ENCODE measurements at places on chromosomes 2 and 18. TPM values are rescaled to one million over a fixed set of nuclear protein-coding genes. Genes with fewer than 3 reads are reported as not detected.

CDH2 gene
- total RNA-seq: not detected

GRCh38 chr2:8248623-8248957, 433.3 kb upstream of the ID2 start:
- H3K27me3 ChIP-seq: no peaks in the 10 kb centered on the region
- H3K27ac ChIP-seq: no peak overlapping the region
- H3K36me3 ChIP-seq: no peaks in the 10 kb centered on the region
- DNase-seq: no peak
- no peak overlapping the region for H3K4me3 ChIP-seq

GRCh38 chr2:105468582-105469042, 69.8 kb upstream of the FHL2 start:
- no peaks in the 10 kb centered on the region for H3K4me1 ChIP-seq
- no peaks in the 10 kb centered on the region for H3K36me3 ChIP-seq
- H3K27me3 ChIP-seq: no peaks in the 10 kb centered on the region
- no peak overlapping the region for H3K4me3 ChIP-seq
- H3K27ac ChIP-seq: no peak overlapping the region

C2orf81 gene
- total RNA-seq: 5.3 TPM

GRCh38 chr2:215535741-215536140, 99.9 kb upstream of the FN1 start:
- H3K4me3 ChIP-seq: no peak overlapping the region
- no peaks in the 10 kb centered on the region for H3K36me3 ChIP-seq
- DNase-seq: no peak
- no peaks in the 10 kb centered on the region for H3K4me1 ChIP-seq
- H3K27me3 ChIP-seq: no peaks in the 10 kb centered on the region
- H3K27ac ChIP-seq: no peak overlapping the region

DNA sequence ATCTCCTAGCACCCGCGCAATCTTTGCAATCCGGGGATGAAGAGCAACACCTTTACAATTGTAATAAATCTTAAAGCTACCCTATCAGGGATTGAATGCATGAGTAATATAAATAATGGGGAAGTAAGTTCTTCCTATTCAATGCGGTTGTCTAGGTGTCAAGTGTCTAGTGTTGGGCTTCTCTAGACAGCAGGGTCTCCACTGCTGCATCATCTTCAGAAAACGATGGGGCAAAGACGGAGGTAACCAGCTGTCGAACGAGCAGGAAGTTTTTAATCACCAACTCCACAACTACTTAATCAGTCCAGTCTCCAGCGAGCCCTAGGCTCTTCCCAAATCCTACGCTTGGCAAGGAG, 573 bp downstream of the STAM2 start:
- peaks cover 36% of the 10 kb centered on the region for H3K4me1 ChIP-seq
- no peaks in the 10 kb centered on the region for H3K36me3 ChIP-seq
- no peaks in the 10 kb centered on the region for H3K27me3 ChIP-seq
- no peak for DNase-seq
- H3K4me3 ChIP-seq: peak overlapping the region; percentile 74
